ENCODE measurements at places on chromosomes 7 and 10. TPM values are rescaled to one million over a fixed set of nuclear protein-coding genes. Genes with fewer than 3 reads are reported as not detected.

DNA sequence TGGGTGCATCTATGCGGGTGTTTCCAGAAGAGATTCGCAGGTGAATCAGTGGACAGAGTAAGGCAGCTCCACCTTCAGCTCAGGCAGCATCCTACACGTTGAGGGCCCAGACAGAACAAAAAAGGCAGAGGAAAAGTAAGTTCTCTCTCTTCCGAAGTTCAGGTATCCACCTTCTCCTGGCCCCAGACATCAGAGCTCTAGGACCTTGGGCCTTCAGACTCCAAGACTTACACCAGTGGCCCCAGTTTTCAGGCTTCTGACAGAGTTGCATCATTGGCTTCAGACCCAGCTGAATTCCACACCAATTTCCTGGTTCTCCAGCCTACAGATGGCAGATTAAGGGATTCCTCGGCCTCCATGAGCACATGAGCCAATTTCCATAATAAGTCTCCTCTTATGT, 102.2 kb upstream of the GPR26 start:
- no peak for DNase-seq

DNA sequence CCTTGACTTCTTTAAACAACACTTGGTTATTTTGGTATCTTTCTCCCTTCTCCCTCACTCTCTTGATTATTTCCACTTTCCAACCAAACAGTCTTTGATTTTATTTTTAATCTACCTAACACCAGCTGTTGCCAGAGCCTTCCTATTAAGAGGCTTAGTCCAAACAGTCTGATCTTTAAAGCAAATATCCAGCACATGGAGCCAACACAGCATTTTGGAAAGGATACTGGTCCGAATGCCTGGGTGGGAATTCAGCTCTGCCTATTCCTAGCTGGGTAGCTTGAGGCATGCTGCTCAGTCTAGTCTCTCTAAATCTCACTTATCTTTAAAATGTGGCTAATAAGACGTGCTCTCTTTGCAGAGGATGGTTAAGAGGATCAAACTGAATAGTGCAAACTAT, 129.3 kb downstream of the NRCAM start:
- no peak for DNase-seq

- no peak for DNase-seq
Observed at GRCh38 chr7:94364816-94365215, 29.9 kb upstream of the COL1A2 start.

GRCh38 chr10:45308707-45309106, 6.7 kb downstream of the OR13A1 start:
- no peak for DNase-seq

GRCh38 chr7:44147026-44147991, 6.2 kb upstream of the MYL7 start:
- no peak for DNase-seq

The NANOS1 gene
- total RNA-seq = 0.60 TPM

- DNase-seq = no peak
Observed at GRCh38 chr10:114061789-114062188, 18.1 kb downstream of the ADRB1 start.

- no peak for DNase-seq
Observed at GRCh38 chr7:96202102-96202501, 119.8 kb downstream of the SLC25A13 start.

The WDR86 gene
- total RNA-seq = 2.9 TPM

- DNase-seq = no peak
Observed at GRCh38 chr7:96837593-96837992, 127.9 kb upstream of the SEM1 start.

DNA sequence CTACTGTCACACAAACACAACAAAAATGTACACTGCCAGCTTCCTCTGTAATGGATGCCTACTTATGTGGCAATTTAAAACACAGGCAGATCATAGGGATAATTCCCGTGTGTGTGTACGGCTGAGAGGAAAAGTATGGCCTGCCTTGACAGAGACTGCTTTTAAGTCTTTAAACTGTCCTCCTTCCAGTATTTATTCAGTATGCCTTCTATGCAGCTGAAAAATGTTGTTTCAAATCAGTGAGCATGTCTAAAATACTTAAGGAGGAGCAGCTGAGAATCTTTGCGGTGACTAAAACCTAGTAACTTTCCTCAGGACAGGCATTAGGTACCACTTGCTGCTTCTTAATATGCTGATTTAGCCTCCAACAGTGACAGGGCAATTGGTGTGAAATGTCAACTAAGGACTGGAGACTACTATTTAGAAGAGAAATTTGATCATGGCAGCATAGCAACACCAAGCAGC, 126.3 kb downstream of the CACNA2D1 start:
- DNase-seq = no peak

- no peak for DNase-seq
Observed at GRCh38 chr7:127979728-127980126, 51.5 kb downstream of the LRRC4 start.

The ZNF467 gene
- total RNA-seq = 31.1 TPM

GRCh38 chr7:38411404-38411803, 138.0 kb upstream of the TARP start:
- no peak for DNase-seq

DNA sequence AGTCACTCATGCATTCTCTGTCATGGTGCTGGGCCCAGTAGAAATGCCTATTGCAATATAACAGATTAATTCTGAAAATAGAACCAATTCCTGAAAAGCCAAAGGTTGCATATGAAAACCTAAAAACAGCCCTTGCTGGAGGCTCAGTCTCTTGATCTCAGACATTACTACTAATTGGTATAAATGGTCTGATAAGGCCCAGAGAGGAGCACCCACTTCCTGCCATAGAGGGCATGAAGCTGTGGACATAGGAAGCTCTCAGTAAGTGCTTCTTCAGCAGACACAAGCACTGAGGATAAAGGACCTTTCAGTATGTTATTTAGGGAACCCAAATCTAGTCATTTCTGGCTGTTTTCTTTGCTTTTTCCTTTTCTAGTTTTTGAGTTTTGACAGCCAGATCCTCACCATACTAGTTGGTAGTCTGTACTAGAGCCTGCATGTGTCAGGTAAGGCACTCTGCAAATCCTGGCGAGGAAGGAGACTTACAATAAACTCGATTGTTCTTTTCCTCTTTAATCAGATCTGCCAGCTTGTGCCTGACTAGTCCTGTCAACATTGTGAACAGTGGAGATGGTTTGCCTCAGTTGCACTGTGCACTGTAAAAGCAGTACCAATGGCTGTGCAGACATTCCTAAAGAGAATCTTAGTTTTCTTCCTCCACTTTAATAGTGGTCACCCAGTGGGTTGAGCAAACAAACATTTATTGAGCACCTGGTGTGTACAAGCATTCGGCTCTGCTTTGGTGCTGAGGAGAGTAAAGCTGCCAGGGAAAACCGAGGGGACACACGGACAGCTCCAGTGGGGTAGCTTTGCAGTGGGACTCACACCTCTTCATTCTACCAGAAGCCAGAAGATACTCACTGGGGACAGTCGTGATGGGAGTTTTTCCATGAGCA, 140.9 kb downstream of the CHN2 start:
- no peak for DNase-seq

DNA sequence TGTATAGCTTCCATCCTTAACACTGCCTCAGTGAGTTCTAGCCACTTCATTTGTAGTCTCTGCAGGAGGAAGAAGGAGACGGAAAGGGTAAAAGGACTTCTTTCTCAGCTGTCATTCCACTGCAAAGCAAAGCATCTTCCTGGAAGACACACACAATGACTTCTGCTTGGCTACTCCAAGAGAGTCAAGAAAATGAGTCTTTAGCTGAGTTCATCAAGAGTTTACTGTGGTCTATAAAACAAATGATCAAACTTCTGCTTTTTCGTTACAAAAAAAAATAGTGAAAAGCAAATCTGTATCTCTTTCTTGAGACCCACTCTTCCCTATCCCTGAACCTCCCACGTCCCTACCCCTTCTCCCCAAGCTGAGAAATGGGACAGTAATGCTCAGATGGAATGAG, 205.0 kb upstream of the AHR start:
- no peak for DNase-seq

DNA sequence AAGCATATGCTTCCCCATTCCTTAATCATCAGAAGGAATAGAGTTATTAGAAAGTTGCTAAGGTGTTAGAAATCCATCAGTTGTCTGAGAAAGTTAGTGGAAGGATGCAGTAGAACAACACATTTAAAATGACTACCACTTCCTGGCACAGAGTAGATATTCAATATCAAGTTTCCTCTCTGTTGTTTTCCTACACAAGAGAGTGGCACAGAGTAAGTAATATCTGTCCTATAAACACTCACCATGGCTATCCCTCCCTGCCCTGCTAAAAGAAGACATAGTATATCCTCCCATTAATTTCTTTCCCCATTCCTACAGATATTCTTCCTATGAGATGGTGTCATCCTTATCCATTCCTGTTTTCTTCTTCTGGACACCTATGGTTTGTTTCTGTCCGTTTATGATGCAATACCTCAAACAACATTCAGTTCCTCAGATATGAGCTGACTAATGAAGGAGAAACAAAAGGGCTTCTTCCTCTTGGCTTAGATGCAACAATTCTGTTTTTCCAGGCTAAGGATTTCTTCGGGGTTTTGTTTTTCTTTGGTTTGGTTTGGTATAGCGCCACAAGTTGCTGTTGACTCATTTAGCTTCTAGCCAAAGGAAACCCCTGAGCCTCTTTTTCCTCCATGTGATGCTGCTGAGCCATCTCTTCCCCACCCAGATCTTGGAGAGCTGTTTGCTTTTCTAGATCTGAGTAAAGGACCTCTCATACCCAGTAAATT, 32.9 kb upstream of the BPGM start:
- peak; percentile 25 for DNase-seq

The SLIT1 gene
- 0.40 TPM for total RNA-seq

DNA sequence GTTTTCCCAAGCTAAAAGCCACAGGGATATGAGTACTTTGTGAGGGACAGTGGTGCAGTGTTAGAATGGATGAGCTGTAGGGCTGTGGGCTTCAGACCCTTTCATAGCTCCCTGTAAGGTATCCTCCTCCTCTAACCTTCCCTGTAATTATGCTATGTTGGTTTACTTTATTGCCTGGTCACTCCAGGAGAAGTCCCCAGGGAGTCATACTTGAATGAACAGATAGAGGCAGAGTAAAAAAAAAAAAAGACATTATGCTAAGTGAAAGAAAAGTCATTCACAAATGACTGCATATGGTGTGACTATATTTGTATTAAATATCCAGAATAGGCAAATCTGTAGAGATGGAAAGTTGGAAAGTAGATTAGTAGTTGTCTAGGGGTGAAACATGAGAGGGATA, 434.4 kb downstream of the AUTS2 start:
- no peak for DNase-seq

- no peak for DNase-seq
Observed at GRCh38 chr7:42023262-42023661, 213.7 kb downstream of the GLI3 start.

The FAM237B gene
- not detected for total RNA-seq

GRCh38 chr10:5143137-5143536, 41.8 kb downstream of the AKR1C8 start:
- no peak for DNase-seq

Measured in mucosa of gallbladder (tissue), 1 donor.